ENCODE measurements at places on chromosomes 1 and 21.

- no peak for DNase-seq
Observed at GRCh38 chr1:162396201-162396906, 14.8 kb downstream of the C1orf226 start.

DNA sequence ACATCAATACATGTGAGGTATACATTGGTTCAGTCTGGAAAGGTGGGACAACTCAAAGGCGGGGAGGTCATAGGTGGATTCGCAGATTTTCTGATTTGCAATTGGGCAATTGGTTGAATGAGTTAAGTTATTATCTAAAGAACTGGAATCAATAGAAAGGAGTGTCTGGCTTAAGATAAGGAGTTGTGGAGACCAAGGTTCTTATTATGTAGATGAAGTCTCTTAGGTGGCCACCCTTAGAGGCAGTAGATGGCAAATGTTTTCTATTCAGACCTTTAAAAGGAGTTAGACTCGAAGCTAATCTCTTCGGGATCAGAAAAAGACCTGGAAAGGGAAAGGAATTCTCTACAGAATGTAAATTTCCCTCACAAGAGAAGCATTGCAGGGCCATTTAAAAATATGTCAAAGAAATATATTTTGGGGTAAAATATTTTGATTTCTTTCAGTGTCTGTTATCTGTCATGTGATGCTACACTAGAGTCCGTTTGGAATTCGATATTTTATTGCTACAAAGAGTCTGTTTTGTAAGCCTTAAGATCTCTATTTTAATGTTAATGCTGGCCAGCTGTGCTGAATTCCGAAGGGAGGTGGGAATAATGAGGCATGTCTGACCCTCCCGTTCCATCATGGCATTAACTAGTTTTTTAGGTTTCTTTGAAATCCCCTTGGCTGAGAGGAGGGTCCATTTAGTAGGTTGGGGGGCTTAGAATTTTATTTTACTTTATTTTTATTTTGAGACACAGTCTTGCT is 265.1 kb downstream of the PTPRU start:
- DNase-seq, result no peak

DNA sequence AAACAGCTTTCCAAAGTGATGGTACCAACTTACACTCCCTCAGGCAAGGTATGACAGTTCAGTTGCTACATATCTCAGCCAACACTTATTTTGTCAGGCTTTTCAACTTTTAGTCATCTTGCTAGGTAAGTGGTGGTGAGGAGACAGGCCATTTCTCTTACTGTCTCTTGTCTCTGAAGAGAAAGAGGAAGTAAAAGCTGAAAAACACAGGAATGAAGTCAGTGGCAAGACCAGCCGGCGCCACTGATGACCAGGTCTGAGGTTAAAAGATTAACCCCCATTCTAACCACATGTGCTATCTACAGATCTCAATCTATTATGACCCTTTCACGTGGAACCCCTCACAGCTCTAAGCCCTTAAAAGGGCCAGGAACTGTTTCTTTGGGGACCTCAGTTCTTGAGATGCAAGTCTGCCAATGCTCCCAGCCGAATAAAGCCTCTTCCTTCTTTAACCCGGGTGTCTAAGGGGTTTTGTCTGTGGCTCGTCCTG is 4.2 kb downstream of the ADCY10 start:
- no peak for DNase-seq

DNA sequence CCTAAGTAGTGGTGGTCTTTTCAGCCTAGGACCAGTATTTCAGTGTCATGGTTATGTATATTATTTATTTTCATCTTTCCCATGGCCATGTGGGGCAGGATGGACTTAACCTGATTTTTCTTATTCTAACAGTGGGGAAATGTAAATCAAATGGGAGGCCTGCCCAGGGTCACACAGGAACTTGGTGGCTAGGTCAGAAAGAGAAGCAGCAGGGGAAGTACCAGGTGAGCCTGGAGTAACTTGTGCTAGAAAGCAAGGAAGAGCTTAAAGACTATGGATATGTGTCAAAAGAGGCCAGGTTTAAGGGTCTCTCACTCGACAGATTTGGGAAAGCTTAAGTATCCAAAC is 936 bp downstream of the ZFP69B start:
- DNase-seq, result no peak

DNA sequence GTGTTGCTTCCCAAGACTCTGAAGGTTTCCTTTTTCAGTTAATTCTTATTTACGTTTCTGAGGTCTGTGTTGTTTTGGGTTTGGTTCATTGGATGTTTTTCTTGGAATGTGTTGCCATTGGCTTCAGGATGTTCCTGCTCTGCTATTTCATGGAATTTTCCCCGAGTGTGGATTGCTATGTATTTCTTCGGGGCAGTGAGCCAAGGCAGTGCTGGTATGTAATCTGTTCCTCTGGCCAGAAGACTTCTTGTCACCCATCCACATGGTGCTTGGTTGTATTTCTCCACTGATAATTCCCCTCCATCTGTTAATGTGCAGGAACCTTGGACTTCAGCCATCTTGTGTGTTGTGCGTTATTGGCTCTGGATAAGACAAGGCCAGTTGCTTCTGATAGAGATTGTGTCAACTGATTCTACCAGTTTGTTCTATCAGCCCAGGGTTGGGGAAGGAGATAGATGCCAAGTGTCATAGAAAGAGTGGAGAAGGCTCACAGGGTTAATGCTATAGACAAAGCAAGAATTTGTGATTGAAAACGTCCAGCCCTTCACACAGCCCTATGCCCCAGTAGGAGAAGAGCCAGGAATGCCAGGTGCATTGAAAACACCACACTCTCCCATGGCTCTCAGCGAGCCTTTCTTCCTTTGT is 505.2 kb downstream of the PLPP3 start:
- no peak for DNase-seq
